Non-pigmented ciliary epithelial cell (primary cell): ENCODE measurements at places on chromosomes 7 and 10.
A peak's percentile ranks its signal among the peaks of the same experiment; 100 is the strongest.

DNA sequence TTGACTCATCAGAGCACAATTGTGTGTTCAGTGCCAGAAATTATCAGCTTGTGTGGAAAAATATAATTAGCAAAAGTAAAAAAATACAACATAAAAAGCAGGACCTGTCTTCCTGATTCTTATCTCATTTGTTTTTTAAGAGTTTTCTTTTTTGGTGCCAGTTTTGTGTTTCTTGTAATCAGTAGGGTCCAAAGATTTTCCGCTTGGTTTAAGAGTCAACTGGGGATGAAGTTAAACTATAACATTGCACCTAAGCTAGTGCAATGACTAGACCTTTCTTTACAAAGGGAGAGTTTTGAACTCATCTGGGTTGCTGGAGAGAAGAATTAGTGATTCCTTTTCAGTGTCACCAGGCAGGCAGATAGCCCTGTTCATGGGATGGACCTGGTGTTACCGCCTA is 113.4 kb downstream of the PLPP4 start:
- no peak for DNase-seq

DNA sequence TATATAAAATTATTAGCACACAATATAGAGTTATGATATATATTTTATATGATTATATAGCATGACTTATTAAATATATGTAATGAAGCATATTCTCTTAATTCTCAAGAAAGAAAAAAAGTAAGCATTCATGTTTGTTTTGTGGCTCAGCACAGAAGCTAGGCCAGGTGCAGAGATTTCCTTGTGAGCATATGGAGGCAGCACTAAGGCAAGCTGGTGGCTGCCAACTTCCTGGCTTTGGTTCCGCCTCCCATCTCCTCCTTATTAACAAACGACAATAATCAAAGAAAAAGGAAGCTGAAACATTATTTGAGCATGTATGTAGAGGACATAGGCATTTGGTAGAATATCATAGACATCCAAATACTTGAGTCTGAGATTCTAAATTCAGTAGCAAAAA is 130.3 kb downstream of the ST7 start:
- DNase-seq, result no peak

DNA sequence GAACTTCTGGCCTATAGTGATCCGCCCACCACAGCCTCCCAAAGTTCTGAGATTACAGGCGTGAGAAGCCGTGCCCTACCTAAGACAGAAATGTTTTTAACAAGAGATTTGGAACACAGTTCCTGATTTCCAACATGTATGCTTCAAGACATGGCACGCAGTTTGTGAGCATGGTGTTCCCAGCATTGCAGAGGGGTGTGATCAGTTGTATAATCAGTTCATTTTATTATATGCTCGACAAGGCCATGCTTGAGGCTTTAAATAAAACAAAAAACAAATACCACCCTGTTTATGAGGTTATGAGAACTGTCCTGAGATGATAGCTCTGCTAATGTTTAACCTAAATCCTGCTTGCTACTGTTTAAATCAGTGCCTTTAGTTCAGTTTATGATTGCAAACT is 60.2 kb downstream of the TASOR2 start:
- DNase-seq, result no peak

GRCh38 chr10:103789771-103790201 is 65.6 kb downstream of the SH3PXD2A start:
- no peak for DNase-seq

GRCh38 chr10:77428691-77429395 is 208.8 kb downstream of the KCNMA1 start:
- DNase-seq, result peak; percentile 30

GRCh38 chr7:36775676-36776075 is 51.4 kb upstream of the AOAH start:
- DNase-seq, result no peak

DNA sequence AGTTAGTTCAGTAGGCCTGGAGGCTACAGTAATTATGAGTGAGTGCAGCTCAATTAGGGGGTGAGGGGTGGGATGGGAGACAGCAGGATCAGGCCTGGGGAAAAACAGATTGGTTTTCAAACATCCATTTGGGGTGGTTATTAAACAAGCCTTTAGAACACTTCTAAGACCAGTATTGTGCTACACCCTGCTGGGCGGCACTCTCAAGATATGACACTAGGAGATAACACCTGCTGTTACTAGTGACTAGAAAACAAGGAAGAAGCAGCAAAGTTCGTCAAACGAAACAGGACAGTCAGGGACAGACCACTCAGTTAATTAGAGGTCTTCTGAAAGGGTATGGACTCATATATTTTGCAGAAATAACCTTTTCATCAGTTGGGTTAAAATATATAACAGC is 353.6 kb downstream of the PTEN start:
- no peak for DNase-seq

GRCh38 chr7:157547611-157548010 is 210.8 kb downstream of the DNAJB6 start:
- no peak for DNase-seq

DNA sequence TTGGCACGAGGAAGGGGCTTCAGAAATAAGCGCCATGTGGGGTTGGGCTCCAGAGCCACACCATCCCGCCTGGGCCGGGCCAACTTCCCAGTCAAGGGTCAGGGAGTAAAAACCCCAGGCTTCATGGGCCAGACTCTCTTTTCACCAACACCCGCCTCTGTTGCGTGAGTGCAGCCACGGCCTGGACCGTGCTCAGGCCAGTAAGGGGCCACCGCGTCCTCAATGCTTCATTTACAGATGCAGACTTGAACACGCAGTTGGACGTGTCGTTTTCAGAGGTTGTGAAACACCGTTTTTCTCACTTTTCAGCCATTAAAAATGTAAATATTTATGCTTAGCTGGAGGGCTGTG is 161.0 kb downstream of the WDR37 start:
- DNase-seq, result no peak

DNA sequence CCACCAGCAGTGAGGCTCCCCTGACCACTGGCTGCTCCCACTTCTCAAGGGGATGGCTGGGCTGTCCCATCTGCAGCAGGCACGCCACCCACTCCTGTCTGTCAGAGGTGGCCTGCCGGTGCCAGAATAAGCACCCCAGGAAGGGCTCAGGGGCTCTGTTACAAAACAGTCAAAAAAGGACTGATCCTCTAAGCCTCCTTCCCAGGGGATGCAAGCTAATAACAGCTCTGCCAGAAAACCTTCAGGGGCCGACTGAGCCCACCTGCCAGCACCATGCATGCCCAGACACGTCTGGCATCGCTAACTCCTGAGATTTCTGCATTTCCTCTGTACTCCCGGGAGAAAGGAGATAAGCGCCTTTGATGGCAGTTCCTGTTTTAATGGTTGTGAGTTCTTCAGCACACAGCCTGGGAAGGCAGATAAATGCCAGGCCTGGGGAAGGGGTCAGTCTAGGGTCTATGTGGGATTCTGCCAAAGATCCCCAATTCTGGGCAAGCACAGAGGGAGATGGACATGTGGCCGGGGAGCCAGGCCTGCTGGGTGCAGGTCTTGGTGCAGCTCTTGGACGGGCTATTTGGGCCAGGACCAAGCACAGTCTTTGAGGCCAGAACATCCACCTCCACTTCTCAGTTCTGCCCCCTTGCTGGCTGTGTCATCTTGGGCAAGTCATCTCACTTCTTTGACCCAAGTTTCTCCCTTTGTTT is 128.4 kb downstream of the ARHGAP22 start:
- no peak for DNase-seq

DNA sequence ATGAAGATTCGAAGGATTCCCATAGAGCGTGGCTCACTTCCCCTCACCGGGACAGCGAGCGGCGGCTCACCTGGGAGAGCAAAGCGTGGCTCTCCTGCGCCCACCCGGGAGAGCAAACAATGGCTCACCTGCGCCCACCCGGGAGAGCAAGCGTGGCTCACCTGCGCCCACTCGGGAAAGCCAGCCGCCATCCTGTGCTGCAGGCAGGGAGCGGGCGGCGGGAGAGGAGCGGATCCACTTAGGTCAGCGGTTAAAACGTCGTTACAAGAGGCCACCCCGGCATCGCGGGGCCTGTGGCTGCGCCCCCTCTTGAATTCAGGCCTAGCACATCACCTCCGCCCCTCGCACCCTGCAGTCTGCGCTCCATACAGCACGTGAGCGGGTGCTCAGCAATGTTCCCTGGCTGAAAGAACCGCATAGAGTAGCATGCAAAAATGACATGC is 461 bp upstream of the FIGNL1 start:
- DNase-seq, result no peak

DNA sequence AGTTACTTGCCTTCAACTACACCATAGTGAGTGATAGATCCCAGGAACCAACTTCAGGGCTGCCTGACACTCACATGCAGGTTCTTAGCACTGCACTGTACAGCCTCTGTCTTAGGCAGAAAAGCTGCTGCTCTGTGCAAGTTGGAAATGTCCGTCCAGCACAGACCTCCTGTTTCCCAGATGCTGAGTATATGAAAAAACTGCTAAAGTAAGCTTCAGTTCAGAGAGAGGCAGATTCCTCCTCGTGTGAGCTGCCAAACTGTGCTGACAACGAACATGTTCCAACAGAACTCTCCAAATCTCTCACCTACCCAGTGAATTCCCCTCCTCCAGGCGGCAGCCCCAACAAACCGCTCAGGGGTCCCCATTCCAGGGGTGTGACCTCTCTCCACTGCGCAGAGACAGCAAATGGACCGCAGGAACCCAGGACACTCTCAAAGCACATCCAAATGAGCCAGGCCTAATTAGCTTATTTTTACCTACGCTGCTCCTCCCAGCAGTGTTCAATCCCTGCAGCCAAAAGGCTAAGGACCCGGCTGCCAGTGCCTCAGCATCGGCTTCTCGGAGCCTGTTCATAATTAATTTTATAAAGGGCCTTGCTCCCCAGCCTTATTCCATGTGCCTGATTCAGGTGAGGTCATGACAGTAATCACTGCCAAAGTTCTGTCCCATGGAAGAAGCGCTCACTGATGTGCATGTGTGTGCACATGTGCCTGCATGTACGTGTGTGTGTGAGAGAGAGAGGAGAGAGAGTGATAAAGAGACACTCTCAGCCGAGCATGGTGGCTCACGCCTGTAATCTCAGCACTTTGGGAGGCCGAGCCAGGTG is 159.5 kb upstream of the AUTS2 start:
- no peak for DNase-seq

GRCh38 chr7:69586321-69586720 is 12.0 kb upstream of the AUTS2 start:
- DNase-seq, result no peak

- no peak for DNase-seq
Observed at GRCh38 chr7:112959276-112959675, 127.4 kb downstream of the GPR85 start.

DNA sequence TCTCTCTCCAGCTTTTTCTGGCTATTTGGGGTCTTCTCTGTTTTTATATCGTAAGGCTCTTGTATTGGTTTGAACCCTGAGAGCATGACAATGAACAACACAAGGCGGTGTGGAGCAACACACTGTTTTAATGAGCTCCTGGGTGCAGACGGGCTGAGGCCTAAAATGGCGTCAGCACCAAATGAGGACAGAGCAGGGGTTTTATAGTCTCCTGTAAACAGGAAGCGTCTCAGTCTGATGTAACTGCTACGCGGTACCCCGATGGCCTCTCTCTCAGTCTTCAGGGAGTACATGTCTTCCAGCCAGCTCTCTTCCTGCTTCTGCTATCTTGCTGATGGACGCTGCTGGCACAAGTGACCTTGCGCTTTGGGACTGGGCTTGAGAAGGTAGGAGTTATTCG is 95.9 kb upstream of the CCDC71L start:
- DNase-seq, result no peak

DNA sequence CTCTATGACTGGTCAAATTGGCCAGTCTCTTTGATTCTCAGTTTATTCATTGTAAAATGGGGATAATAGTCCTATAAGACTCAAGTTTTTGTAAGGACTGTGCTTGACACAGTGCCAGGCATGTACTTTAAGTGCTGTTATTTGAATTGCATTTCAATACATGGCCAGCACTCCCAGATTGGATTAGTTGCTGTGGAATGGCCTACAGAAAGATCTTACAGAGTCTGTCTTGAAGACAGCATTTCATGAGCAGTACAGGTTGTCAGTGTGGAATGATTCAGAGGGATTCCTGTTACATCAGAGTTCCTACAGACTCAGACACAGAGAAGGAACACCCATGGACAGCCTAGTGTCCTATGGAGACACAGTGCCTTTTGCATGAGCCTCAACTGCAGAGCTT is 238.1 kb upstream of the BMPER start:
- no peak for DNase-seq

DNA sequence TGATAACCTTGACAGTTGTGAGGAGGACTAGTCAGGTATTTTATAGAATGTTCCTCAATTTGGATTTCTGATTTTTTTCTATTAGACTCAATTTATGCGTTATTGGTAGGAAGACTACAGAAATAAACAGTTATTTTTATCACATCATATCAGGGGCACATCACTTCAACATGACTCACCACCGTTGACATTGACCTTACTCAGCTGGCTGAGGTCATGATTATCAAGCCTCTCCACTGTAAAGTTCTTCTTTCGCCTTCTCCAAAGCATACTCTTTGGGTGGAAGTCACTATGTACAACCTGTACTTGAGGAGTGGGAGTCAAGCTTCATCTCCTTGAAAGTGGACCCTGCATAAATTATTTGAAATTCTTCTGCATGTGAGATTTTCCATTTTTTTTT is 194.3 kb upstream of the IGFBP3 start:
- DNase-seq, result no peak

DNA sequence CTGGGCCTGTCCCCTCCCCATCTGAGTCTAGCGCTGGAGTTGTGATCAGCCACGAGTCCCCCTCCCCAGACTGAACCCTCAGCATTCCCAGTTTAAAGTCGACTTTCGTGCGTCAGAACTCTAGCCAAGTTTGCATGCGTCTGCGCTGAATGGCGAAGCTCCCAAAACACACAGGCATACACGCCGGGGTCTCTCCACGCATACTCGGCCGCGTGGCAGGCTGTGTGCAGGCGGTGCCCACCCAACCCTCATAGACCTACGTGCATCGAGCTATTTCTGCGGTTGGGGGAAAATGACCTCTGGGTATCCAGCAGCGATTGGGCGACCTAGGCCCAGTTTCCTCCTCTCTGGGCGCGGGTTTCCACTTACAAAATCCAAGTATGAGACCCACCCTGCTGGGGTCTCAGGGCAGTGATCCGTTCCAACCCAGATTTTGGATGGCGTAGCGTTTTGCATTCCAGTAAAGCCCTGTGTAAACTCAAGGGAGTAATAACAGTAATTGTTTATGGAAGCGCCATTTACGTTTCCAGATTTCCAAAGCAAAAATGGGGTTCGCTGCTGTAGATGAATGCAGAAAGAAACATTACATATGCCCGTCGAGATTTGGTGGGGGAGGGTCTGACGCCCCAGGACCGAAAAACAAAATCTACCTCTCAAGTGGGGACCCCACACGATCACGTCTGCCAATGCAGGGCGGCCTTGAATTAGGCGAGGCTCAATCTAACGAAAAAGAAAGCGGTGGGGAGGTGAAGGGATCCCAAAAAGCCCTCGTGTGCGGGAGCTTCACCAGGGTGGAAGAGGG is 2.0 kb upstream of the HMX3 start:
- no peak for DNase-seq

DNA sequence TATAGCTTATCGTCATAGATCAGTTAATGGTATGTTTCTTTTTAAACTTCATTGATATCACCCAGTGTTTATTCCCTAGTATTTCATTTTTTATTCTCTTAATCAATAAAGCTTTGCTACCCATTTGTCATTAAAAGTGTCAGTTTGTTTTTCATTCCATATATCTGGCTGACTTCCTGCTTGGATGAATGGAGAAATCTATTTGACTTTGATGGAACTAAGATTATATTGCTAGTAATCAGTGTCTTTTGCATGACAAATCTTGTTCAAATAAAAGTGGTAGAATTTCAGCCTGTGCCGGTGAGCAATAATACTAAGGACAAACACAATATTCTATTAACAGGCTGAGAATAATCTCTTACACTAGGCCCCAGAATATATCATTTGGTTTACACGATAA is 203.3 kb downstream of the SEC23IP start:
- no peak for DNase-seq

- DNase-seq, result no peak
Observed at GRCh38 chr10:103720328-103720963, 134.9 kb downstream of the SH3PXD2A start.
